Activated naive CD8-positive, alpha-beta T cell treated with anti-CD3 and anti-CD28 coated beads, Interleukin-2, amount 50 U/mL, for 16 hours (primary cell): ENCODE measurements at places on chromosomes 1 and 21.

GRCh38 chr1:195195423-195196057, 1412.7 kb downstream of the KCNT2 start:
- DNase-seq = no peak

GRCh38 chr1:24558902-24559791, 3.3 kb downstream of the NCMAP start:
- DNase-seq = no peak

- no peak for DNase-seq
These were observed 49.2 kb downstream of the COQ8A start for GRCh38 chr1:226989085-226989920.

GRCh38 chr1:175725684-175726083, 17.7 kb downstream of the TNR start:
- DNase-seq = no peak

DNA sequence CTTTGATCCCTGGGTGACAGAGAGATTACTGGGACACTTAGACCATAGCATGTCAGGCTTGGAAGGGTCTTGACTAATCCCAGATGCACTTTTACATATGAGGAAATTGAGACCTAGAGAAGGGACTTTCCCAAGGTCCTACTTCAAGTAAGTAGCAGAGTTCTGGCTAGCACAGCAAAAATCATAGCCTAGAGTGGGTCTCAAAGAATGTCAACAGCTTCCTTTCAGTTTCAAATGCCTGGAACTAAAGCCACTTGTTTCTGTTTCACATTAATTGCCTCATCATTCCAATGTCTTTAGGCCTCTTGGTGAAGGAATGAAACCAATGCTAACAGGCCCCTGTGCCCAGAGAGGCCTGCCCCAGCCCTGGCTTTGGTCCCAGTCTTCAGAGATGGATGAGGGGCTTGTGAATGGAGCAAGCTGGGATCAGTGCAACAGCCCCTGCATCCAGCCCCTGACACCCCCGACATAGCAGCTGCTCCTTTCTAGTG, 26.6 kb downstream of the ATF3 start:
- no peak for DNase-seq

DNA sequence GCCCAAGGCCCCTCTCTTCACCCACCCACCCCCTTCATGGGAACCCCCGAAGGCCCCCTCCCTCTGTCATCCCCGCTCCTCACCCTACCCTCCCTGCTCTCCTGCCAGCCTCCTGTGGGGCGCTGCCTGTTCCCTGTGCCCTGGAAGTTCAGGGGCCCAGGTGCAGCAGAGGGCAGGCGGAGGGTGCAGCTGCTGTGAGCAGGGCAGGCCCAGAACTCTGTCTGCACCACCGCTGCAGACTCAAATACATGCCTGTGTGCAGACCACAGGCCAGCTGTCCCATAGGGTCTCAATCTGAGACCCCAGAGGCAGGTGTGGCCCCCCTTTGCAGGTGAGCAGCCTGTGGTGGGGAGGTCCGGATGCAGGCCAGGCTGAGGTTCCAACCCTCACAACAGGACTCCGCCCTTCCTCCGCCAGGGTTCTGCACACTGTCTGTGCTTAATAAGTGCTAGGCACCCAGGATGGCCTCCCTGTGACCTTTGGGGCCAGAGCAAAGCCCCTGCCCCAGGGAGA, 62.5 kb downstream of the WNT9A start:
- no peak for DNase-seq

DNA sequence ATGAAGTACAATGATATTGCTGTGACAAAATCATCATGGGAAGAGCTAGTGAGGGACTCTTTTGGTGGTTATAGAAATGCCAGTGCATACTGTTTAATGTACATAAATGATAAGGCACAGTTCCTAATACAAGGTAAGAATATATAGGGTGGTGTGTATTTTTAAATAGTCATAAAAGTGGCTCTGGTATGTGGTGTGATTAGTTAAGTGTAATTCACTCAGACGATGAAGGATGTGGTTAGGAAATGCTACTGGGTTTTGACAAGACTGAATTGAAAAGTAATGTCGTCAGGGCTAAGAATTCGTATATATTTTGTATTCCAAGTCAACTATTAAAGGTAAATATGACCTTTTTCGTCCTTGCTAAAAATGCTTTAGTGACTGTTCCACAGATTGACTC, 101.7 kb downstream of the USP25 start:
- no peak for DNase-seq

DNA sequence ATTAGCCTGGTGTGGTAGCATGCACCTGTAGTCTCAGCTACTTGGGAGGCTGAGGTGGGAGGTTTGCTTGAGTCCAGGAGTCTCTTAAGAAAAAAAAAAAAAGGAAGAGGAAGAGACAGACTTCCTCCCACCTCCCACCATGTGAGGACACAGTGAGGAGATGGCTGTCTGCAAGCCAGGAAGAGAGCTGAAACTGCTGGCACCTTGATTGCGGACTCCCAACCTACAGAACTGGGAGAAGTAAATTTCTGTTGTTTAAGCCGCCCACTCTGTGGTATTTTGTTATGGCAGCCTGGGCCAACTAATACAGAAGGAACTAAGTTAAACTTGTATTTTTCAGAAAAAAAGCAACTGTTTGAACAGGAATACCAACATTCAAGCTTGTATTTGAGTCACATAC, 21.7 kb downstream of the DOP1B start:
- no peak for DNase-seq

DNA sequence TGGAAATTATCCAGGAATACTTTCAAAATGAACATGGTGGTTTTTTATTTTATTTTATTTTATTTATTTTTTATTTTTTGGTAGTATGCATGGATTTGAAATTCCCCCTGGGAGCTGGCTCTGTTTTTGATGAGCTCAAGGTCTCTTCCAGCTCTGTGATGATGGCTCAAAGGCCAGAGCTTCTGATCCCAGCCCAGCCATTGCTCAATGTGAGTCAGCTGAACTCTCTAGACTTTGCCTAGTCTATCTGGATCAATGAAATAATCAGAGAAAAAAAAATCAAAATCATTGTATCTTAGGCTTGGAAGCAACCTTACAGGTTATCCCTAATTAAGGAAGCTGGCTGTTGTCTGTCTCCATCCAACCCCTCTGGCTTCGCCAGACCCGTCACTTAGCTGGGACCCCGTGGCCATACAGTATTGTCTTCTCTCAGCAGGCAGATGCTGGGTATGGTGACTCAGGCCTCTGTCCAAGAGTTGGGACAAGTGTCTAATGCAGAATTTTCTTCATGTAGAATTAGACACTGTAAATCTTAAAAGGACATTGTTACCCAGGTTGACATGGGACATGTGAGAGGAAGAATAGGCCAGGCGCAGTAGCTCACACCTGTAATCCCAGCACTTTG, 90.2 kb upstream of the LPGAT1 start:
- no peak for DNase-seq

GRCh38 chr1:55418208-55419000, 203.2 kb upstream of the USP24 start:
- DNase-seq = no peak

GRCh38 chr21:37642493-37642892, 273.8 kb downstream of the KCNJ6 start:
- no peak for DNase-seq

DNA sequence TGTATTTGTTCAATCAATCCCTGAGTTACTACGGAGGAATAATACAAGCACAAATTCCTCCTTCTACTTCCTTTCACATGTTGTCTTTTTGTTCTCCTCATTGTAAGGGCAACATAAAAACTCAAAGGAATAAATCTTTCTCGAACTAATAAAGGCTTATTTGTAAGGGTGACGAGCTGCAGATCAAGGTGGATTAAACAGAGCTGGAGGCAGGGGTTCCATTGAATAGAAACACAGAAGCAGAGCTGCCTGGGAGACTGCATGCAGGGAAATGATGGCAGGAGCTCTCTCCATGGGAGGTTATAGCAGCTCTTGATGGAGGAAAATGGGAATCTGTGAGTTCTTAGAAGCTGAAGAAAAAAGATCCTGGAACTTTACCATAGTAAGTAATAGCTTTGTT, 160.2 kb downstream of the CYYR1 start:
- DNase-seq = no peak

DNA sequence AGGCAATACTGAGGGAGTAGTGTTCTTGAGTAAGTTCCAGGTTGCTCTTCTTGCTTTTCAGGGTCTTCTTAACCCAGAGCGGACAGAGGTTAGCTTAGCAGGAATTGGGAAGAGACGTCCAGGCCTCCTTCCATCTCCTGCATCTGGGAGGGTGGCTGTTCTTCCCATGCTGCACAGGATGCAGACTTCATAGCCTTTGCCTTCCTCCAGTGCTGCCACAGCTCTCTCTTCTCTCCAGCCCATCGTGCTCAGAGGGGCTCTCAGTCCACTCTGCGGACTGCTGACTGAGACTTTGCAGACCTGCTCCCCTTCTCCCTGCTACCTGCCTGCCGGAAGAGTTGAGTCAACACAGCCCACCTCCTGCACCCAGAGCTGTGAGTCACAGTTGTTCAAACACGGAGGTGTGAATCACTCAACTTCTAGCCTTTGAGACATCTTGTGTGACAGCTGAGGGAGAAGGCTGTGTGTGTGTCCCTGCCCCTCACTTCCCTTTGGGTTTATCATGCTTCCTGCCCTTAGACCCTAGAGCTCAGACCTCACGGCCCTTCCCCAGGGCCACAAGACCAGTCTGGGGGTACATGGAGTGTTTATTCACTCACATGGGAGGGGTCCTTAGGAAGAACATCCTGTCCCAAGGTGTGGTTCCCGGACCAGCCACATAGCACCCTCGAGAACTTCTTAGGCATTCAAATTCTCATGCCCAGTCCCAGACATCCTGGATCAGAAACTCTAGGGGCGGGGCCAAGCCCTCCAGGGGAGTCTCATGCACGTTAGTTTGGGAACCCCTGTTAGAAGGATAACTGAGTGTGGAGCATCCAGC, 158.3 kb upstream of the CACNA1E start:
- DNase-seq = peak; percentile 48

DNA sequence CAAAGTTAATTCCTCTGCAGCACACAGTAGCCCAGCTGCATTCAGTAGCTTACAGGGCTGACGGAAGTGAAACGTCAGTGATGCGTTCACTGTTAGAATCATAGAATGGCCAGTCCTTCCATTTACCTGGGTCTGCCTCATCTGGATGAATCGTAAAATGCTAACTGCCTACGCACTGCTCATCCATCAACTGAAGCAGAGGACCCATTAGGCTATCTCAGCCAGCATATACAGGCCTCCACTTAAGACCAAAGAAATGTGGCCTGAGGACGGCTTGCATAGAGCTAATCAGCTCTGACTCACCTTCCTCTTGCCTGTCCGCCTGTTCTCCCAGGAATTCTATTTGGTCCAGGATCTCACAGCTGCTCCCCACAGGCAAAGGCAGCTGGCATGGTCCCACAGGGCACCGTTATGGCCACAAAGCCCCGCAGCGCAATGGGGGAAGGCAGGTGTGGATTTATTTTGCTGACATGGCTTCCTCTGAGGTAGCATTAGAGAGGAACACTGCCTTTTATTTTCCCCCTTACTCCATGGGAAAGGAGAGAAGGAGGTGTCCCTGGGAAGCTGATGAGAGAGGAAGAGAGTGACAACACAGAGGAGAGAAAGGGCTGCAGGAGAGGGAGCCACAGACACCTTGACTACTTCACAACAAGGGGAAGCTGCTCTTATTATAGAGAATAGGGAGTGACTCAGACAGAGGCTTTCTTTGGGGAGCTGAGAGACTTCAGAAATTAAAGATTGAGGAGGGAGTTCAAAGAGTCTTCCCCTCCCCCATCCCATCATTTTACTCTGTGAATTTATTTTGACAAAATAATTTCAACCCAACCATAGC, 177.6 kb downstream of the HHIPL2 start:
- no peak for DNase-seq

DNA sequence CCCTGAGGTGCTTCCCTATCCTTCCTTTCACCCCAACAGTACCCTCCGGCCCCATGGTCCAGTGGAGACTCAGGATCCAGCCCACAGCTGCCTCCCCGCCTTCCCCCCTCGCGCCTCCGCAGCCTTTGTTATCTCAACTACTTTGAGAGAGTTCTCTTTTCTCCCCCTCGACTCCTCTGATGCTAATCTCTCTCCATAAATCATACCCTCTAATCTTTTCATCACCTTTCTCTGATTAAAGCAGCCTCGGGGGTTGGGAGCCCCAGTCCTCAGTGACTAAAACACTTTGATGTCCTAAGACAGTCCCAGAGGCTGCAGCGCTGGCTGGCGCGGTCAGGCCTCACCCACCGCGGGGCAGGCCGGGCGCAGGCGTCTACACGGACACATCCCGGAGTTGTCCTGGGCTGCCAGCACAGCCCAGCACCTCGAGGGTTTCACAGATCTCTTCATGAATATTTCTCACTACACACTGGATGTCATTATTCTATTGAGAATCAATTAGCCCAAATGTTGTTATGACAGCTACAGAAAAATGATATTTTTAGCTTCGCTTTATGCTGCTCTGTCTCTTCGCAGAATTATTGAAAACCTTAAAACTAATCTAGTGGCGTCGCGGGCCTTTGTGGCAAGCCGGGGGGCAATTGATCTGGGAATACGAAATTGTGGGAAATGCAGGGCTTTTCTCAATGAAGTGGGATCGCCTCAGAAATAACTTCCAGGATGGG, 289.5 kb downstream of the RRAGC start:
- DNase-seq = no peak

- DNase-seq = no peak
These were observed 10.8 kb upstream of the IER5 start for GRCh38 chr1:181077576-181078242.

DNA sequence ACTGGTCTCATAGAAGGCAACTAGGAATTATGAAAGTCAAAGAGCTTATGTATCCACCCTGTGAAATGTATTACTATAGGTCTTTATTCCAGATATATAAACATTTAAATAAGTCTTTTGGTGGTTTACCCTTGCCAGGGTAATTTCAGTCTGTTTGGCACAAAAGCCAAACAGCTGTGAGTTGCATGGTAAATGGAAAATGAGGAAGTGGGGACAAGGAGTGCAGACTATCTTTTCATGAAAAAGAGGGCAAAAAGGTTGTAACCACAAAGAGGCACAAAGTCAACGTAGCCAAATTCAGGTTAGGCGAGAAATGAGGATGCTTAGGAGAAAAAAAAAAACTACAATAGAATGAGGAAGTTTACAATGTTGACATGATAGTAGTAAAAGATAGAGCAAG, 492.3 kb upstream of the PRMT6 start:
- no peak for DNase-seq

- DNase-seq = no peak
These were observed 281.8 kb downstream of the VAV3 start for GRCh38 chr1:107683191-107683657.

- DNase-seq = no peak
These were observed 7.3 kb downstream of the ARID4B start for GRCh38 chr1:235320521-235321179.

DNA sequence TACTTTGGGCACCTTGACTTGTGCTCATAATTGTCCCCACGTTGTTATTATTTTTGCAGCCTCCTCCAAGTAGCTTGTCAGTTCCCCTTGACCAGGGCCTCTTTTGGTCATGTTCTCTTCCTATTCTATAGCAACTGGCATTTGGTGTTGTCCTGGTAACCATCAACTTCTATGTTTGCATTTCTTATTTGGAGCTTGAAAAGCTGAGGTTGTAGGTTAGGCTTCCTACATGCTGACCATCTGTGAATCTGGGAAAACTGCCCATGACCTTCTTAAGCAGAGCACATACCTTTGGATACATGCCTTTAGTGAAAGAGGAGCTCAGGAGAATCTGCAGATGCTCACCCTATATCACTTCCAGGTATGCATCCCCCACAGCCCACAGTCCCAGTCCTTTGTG, 160.8 kb downstream of the HHAT start:
- no peak for DNase-seq

- no peak for DNase-seq
These were observed 713 bp upstream of the HMGCL start for GRCh38 chr1:23825762-23826522.
